ENCODE measurements at places on chromosomes 1 and 21.
A peak's percentile ranks its signal among the peaks of the same experiment; 100 is the strongest.

DNA sequence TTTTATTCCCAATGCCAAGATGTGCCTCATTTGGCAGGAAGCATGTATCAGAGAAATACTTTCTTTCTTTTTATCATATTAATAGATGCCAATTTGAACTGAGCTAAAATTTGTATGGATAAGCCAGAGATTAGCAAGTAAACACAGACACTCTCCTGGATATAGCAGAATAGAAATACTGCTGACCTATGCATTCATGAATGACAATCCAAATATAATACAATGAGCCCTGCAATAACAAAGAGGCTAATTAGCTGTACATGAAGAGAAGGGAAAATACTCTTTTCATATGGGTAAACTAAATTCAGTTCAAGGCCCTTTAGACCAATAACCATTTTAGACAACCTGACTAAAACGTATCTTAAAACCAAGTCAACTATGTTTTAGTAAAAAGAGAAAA, 388.1 kb upstream of the NR5A2 start:
- DNase-seq = no peak

DNA sequence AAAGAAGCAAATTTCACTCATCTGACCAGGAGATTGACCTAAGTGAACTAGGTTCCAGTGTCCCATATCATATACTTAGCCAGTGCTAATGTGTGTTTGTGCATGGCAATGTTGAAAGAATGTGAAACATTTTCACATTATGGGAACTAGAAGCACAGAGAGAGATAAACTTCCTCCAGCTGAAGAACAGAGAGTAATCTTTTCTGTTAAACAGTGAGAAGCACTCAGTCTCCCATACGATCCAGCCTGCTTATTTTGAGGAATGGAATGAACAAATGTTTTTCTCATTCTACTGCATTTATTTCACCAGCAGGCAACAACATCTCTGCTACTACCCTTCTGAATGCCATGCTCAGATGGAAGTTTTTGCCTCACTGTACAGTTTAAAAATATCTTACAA, 170.5 kb downstream of the TTLL7 start:
- no peak for DNase-seq

- DNase-seq = peak; percentile 36
These were observed 19.3 kb upstream of the TBX19 start for GRCh38 chr1:168261390-168261789.

- peak; percentile 13 for DNase-seq
These were observed 80.8 kb downstream of the STUM start for GRCh38 chr1:226629210-226629895.

GRCh38 chr1:53739109-53739681, at the start of gene GLIS1:
TSS of gene GLIS1 (minus strand) at chr1:53739164. CDS start at chr1:53738064, 1,100 bp downstream.
- peak; percentile 91 for DNase-seq

GRCh38 chr1:30842697-30843354, 65.7 kb downstream of the SDC3 start:
- no peak for DNase-seq

DNA sequence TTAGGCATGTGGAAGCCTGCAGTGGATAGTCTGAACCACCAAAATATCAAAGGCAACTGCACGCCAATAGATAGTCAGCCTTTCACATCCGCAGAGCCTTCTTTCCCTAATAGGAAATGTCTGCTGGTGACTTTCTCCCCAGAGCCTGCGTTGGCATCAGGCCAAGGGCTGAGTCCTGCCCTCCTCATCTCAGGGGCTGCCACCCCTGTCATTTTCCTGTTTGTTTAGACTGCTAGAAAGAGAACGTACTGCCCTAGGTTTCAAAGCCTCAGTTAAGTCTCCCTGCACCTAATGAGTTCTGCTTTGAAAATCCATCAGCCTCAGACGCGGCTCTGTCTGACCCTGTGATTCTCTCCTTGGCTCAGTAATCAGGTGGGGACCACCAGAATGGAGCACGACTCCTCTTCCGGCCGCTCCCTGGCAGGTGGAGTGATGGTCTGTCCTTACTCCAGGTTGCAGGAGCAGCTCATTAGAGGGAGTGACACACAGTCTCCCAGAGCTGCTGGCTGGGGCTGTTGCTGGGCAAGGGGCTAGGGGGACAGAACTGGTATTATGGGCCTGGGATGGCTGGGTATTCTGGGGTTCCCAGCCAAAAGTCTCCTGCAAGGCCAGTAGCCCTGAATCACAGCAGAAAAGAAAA, 27.3 kb downstream of the STUM start:
- no peak for DNase-seq

DNA sequence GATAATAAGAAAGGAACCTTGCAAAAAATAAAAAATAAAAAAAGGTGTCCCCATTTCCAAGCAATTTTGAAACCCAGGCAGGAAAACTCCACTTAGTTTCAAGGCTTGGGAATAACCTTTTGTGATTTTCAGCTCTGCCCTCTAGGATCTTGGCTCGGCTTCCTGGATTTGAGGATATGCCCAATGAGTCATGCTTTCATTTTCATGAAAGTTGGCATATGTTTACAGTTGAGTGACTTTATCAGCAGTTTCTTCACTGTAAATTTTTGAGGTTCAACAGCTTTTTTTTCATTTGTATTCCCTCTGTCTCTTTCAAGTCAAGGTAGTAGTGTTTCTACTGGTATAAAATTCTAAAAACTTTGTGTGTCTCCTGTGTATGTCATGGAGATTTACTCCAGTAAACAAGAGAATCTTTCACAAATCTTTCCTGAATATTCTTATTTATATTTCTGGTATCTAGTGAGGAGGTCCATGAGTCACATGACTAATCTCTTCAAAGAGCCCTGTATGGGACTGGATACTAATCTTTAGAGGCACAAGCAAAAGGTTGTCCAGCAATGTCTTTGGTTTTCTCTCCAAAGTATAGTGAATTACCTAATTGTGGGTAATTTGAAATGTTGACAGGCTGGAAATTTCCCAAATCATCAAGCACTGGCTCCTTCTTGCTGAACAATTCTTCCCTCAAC, 335.3 kb downstream of the BRINP2 start:
- no peak for DNase-seq

DNA sequence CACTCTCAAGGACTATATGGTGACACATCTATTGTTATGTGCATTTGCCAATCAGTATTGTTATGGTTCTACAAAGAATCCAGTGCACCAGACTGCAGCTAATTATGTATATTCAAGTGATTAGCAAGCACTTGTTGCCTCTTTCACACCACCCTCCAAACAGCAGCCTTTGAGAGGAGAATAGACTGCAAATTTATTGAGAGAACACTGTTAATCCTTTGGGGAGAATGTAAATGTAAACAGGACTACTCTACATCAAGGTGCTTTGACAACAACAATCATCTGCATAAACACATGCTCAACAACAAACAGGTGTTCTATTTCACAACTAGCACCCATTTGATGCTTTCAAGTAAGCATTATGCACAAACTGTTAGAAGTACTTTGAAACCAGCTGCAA, 117.4 kb downstream of the AKT3 start:
- no peak for DNase-seq

- no peak for DNase-seq
These were observed 44.5 kb downstream of the ELAPOR1 start for GRCh38 chr1:109158433-109158832.

GRCh38 chr1:20949871-20950590, 162.9 kb upstream of the HP1BP3 start:
- no peak for DNase-seq

GRCh38 chr1:17825273-17826164, 70.4 kb downstream of the ACTL8 start:
- no peak for DNase-seq

DNA sequence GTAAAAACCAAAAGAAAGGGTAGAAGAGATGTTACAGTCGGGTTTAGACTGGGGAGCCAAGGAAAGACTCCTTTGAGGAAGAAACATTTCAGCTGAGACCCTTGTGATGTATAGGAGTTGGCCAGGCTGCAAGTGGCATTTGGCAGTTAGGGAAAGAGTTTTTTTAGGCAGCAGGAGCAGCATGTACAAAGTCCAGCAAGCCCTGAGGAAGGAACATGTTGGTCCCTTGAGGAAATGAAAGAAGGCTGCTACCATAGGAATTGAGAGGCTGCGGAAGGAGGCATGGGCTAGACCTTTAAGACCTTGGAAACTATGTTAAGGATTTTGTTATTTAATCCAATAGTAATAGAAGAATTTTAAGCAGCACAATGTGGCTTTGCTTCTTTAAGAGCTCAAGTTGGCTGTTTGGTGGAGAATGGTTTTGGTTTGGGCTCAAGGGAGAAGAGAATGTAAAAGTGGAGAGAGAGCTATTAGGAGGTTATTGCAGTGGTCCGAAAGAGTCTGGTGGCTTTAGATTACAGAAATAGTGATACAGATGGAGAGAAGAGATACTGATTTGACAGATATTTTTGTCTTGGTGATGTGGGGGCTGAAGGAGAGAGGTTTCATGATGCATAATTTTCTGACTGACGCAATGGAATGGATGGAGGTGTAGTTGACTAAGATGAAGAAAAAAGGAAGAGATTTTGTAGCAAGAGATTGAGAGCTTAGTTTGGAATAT, 26.6 kb downstream of the SMAP2 start:
- no peak for DNase-seq

GRCh38 chr1:203592156-203592555, 34.5 kb upstream of the ATP2B4 start:
- DNase-seq = peak; percentile 65

GRCh38 chr1:29719253-29719652, 482.9 kb downstream of the PTPRU start:
- no peak for DNase-seq

DNA sequence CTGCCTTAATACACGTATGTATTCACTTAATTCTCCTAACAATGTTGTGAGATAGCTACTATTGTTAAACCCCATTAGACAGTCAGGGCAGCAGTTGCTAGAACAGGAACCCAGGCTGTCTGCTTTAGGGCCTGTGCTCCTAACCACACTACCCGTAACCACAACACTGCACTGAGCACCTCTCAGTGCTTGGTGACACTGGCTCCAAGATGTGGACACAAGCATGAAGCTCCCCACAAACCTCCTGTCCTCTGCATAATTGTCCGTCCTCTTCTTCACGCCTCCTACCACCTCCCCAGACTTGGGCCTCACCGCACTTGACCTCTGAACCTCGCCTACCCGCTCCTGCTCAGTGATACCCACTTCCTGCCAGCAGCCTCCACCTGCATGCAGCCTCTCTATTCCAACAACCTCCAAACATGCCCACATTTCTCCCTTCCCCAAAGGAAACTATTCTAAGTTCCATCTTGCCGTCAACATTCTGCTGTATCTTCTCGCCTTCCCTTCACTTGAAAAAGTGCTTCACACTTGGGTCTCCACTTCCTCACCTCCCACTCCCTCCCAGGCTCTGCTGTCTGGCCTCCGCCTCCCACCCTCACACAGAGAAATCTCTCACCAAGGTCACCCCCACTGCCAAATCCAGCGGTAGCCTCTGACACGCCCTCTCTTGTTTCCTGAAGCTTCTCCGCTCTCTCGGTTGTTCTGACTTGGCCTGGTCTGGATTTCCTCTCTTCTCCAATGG, 14.6 kb upstream of the AHDC1 start:
- no peak for DNase-seq

DNA sequence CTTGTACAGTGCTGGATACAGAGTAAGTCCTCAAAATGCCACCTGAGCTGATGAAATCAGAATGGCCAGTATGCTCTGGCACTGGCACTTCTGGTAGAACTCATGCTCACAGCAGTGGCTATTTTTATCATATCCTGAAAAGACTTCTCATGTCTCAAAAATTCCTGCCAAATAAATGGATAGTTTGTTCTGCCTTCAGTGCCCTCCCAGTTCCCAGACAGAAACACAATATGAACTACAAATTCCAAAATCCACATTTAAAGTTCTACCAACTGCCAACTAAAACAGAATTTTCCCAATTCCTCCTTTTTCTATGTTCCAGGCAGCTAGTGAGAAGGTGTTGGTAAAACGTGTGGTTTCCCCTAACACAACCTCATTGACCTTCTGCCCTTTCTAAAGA, 51.4 kb upstream of the RGS1 start:
- no peak for DNase-seq

- no peak for DNase-seq
These were observed 128.8 kb downstream of the ADSS2 start for GRCh38 chr1:244322791-244323521.

DNA sequence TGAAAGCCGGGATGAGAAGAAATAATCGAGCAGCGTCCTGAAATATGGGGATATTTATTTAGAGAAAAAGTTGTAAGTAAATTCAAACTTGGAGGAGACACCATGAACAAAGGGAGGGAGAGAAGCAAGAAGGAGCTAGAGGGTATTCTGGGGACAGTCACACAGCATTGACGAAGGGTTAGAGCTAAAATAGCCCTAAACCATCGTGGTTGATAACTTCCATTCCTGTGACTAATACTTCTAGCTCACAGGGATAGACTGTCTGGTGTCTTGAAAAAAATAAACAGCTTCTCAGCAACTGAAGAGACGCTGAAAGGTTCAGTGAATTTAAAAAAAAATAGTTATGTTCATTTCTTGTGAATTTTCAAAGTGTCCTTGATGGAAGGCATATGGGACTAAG, 86.7 kb downstream of the LRRC53 start:
- DNase-seq = no peak

DNA sequence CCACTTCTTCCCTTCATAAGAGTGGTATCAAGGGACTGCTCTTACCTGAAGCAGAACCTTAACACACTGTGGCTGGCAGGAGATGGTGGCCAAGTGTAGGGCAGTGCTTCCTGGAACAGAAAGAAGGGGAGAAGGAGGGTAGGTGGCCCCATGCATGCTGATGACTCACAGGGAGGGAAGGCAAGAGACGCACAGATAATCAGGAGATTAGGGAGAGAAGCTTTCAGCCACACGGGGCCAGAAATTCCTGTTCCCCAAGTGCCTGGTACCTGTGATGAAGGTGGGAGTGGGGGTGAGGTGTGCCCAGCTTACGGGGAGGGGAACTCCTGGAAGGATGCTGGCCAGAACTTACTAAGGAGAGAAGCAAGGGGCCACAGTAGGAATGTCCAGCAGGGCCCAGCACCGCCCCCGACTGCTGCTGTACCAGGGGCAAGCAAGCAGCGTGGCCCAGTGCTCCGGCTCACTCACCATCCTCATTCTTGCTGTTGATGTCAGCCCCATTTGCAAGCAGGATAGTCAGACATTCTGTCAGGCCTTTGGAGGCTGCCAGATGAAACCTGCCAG, 7.7 kb downstream of the ANKRD35 start:
- DNase-seq = no peak

DNA sequence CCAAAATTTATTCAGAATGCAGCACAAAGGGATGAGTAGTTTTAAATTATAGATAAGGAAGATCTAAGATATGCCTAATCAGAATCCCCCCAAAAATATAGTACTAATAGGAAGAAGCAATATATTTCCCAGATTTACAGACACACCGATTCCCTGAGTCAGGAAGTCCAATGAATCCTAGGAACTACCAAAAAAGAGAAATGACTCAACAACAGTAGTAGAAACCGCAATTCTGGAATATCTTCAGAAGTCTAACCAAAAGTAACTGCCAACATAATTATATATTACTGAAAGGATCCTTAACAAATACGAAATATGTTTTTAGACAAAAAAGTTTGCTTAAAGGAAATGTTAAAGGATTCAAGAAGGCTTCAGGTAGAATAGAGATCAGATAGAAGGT, 10.3 kb downstream of the AHCTF1 start:
- DNase-seq = no peak

GRCh38 chr1:117606649-117607430, 992 bp downstream of the TENT5C start:
- DNase-seq = peak; percentile 73

GRCh38 chr21:14947613-14948160, 117.1 kb downstream of the NRIP1 start:
- DNase-seq = no peak

- no peak for DNase-seq
These were observed 130.2 kb upstream of the CSF3R start for GRCh38 chr1:36612881-36613280.

- DNase-seq = no peak
These were observed 64.1 kb downstream of the LRRN2 start for GRCh38 chr1:204621396-204621795.

- DNase-seq = no peak
These were observed 72.0 kb downstream of the GDAP2 start for GRCh38 chr1:117857418-117857817.

Data from right hindlimb (tissue), 1 donor.